ENCODE measurements at places on chromosomes 4 and X.

- DNase-seq: no peak
Measured at GRCh38 chrX:77617206-77617605, 168.8 kb downstream of the ATRX start.

- DNase-seq: no peak
Measured at GRCh38 chr4:8071766-8072165, 86.8 kb downstream of the ABLIM2 start.

DNA sequence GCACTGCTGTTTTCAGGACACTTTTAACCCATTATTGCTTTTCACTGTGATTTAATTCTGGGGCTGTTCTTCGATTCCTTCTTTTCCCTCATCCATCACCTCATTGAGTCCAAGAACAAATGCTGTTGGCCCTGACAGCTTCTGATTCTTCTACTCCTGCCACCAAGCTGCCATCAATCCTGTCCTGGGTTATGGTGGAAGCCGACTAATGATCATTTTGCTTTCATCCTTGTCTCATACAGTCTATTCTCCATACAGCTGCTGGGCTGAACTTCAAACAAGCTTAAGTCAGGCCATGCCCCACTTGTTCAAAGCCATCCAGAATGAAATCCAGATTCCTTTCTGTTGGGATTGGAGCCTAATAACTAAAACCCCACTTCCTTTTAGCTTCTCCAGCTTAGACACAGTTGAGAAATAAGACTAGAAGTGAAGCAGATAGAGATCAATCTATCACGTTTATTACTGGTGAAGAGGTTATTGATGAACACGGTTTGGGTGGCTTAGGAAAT lies 161.9 kb downstream of the STK32B start:
- DNase-seq: no peak

- no peak for DNase-seq
Measured at GRCh38 chr4:19030536-19030935, 1009.0 kb upstream of the LCORL start.

DNA sequence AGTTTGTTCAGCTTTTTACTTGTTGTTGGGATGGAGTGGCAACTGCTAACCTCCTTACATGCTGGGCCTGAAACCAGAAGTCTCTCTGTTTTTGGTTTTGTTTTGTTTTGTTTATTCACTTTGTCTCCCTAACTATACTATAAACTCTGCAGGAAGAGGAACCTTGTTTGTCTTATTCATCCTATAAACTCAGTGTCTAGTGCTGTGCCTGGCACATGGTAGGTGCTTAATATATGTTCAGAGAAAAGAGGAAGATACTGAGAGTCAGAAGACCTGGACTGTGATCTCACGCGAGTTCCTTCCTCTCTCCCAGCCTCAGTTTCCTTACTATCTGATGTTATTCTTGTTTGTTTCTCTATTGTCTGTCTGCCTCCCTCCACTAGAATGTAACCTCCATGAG lies 71.3 kb downstream of the PRPS1 start:
- DNase-seq: no peak

DNA sequence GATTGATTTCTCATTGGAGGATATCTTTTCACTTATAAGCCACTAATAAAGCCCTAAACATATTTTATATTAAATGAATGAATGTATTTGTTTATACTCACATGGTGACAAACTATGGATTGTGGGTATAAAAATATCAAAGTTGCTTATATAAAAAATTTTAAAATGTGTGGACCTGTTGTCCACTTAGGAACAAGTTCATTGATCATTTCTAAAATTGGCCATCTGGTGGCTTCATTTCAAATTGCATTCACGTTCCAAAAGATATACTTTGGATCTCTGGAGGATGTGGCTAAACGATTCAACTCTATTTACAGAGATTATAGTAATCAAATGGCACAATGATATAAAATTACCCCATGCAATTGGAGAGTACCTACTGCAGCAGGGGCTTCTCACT lies 32.5 kb downstream of the FSTL5 start:
- DNase-seq: no peak

DNA sequence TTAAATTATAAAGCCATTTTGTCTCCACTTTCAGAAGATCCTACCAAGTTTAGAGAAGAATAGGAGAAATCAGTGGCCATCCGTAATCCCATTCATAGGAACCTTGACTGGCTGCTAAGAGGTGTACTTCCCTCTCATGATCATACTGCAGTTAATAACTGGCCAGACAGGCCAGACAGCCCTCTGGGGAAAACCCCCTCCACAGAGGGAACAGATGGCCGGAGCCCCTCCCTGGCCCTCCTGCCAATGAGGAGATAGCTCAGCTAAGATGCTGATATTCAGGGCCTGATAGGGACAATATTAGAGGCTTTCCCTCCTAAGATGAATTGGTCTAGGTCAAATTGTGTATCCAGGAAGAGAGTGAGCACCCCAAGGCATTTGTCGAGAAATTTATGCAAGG lies 200.0 kb upstream of the MAOA start:
- DNase-seq: no peak

- no peak for DNase-seq
Measured at GRCh38 chrX:149827254-149827653, 45.5 kb downstream of the MAGEA9 start.

All from neural crest cell (in vitro differentiated cells).